Tongue (tissue), 3 donors: ENCODE measurements at places on chromosomes 11 and 22. TPM values are rescaled to one million over a fixed set of nuclear protein-coding genes. Genes with fewer than 3 reads are reported as not detected.

IL18 gene
- total RNA-seq, result 5.2 TPM

CEP126 gene
- total RNA-seq, result 4.2 TPM

MFRP gene
- not detected for total RNA-seq

PHOX2A gene
- total RNA-seq, result not detected

SUSD2 gene
- 0.82 TPM for total RNA-seq

CARS1 gene
- total RNA-seq, result 33.7 TPM
